ENCODE measurements at places on chromosomes 3 and 15. TPM values are rescaled to one million over a fixed set of nuclear protein-coding genes. Genes with fewer than 3 reads are reported as not detected.
A peak's percentile ranks its signal among the peaks of the same experiment; 100 is the strongest.

DNA sequence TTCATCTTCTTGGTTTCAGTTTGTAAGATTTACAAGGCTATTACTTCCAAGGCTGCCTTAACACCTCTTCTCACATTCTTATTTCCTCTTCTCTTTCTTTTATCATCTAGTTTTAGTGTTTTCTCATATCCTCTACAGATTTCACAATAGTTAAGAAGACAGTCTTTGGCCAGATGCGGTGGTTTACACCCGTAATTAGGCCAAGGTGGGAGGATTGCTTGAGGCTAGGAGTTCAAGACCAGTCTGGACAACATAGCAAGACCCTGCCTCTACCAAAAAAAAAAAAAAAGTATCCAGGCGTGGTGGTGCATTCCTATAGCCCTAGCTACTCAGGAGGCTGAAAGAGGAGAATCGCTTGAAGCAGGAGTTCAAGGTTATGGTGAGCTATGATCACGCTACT lies 3.5 kb upstream of the ALDH1A2 start:
- no peak overlapping the region for H3K27ac ChIP-seq
- peaks cover 61% of the 10 kb centered on the region for H3K27me3 ChIP-seq
- peaks cover 13% of the 10 kb centered on the region for H3K4me1 ChIP-seq
- H3K4me3 ChIP-seq, result no peak overlapping the region

DNA sequence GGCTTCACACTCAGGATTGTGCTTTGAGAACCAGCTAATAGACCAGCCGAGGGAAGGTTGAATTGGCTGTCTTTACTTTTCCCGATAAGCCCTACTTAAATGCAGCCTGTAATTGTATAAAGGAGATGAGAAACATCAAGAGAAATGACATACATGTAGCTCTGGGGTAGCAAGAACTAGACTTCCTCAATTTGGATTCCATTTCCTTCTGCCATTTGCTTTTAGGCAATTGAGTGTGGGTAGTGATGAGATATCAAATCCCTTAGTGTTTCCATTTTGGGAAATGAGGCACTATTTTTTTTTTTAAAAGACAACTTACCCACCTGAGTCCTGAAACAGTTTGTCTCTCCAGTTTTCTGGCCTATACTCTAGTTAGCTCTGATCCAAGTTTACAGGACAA lies 2.2 kb downstream of the INAFM2 start:
- peaks cover 69% of the 10 kb centered on the region for H3K4me1 ChIP-seq
- H3K36me3 ChIP-seq, result peaks cover 3% of the 10 kb centered on the region
- no peak overlapping the region for H3K27ac ChIP-seq
- DNase-seq, result no peak

DNA sequence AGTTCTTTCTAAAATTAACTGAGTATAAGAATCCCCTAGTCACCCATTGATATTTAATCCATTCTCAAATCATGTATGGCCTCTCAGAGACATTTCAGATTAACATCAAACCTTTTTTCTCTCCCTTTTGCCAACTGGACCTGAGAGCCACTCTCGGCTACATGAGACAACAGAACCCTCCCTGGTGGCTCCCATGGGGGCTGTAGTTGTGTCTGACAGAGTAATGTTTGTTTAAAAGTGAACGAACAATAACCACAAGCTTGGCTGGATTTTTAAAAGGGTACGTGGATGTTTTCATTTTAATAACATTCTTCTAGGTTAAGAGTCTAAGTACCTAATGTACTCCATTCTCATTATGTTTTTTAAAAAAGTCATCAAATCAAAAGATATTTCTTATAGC lies 37.1 kb downstream of the P3H2 start:
- H3K27ac ChIP-seq, result no peak overlapping the region
- no peak for DNase-seq
- no peaks in the 10 kb centered on the region for H3K27me3 ChIP-seq
- no peaks in the 10 kb centered on the region for H3K36me3 ChIP-seq

GRCh38 chr3:46252980-46253379 lies 10.7 kb downstream of the CCR3 start:
- H3K27ac ChIP-seq, result no peak overlapping the region
- no peaks in the 10 kb centered on the region for H3K27me3 ChIP-seq
- no peak for DNase-seq
- no peaks in the 10 kb centered on the region for H3K36me3 ChIP-seq
- no peak overlapping the region for H3K4me3 ChIP-seq

DNA sequence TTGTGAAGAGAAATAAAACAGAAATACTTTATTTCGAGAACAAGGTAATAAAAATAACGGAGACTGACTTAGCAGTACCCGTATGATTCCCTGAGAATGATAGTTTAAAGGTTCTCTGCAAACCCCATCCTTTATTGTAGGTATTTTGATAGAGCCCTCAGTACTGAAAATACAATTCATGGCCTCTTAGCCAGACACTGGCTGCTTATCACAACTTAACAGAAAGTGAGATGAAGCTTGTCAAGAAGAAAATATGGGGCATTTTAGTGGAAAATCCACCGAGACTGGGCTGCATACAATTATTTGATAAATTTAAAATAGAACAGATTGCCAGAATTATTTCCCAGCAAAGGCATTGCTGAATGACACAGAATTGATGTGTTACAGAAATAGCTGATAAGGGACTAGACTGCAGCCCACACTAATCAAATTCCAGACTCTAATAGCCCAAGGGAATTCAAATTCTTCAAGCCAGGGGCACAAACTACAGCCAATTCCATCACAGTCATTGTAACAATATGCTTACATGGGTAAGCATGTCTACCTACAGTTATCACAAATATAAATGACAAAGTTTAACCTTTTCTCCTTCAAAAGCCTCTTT lies 521.9 kb downstream of the PLOD2 start:
- H3K4me1 ChIP-seq, result no peaks in the 10 kb centered on the region
- no peak overlapping the region for H3K27ac ChIP-seq
- no peak for DNase-seq

DNA sequence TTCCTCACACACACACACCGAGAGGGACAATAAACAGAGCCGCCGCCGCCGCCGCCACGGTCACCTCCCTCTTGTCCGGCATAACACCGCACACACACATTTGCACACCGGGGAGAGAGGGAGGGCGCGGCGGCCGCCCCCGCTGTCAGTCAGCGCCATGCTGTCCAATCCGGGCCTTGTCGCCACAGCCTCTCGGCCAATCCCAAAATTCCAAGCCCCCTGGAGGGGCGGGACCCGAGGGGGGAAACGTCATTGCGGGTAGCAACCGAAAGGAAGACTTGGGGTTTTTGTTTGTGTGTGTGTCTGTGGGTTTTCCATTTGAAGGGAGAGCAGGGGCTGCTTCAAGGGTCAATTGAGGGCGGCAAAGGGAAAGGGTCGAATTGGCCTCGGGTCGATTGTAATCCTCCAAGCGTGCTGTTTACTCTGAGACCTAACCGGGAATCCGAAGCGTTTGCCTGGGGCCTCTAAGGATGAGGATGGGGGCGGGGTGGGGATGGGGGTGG lies at the start of gene TOP2B:
Gene TOP2B, minus strand, starts transcription at position 96 of the 503 bp plus-strand sequence. CDS start 610 bp downstream, outside the sequence.
- peak within 1 kb of the TSS; percentile 90 for H3K27ac ChIP-seq
- peak; percentile 98 for DNase-seq

- peaks cover 13% of the 10 kb centered on the region for H3K4me1 ChIP-seq
- DNase-seq, result no peak
- H3K27me3 ChIP-seq, result no peaks in the 10 kb centered on the region
- H3K27ac ChIP-seq, result no peak overlapping the region
- peaks cover 94% of the 10 kb centered on the region for H3K36me3 ChIP-seq
Observed at GRCh38 chr15:70062321-70062956, 35.3 kb downstream of the TLE3 start.

DNA sequence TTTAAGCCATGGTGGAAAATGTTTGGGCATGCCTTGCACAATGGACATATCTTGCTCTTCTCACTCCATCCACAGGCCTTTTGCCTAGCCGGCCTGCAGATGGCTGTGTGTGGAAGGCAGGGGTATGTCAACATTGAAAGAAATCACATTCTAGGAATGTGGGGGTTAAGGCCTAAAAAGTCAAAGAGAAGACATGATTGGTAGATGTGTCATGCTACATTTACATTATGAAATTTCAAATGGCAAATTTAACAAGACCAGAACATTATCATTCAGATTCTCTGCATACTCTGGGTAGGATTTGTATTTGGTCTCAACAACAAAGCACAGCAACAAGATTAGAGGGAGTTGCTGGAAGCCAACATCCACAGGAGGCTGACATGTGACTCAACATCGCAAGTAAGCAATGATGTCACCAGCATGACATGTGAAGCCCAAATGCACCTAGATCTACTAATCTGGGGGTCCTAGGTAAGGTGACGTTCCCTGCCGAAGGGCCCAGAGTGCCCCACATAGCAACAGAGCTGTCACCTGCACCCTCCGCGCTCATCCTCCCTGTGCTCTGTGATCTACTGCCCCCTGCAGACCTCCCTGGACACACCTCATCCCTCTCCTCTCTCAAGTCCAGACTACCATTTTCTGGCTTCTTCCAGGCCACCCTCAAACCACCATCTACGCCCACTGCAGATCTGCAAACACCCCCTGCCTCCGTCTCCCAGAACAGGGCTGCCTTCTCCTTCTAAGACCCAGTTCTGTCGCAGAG lies 39.4 kb downstream of the CLDN18 start:
- no peak overlapping the region for H3K4me3 ChIP-seq
- H3K27ac ChIP-seq, result no peak overlapping the region
- no peaks in the 10 kb centered on the region for H3K36me3 ChIP-seq

GRCh38 chr3:26004172-26004571 lies 214.3 kb downstream of the OXSM start:
- H3K4me1 ChIP-seq, result no peaks in the 10 kb centered on the region
- no peak for DNase-seq
- no peak overlapping the region for H3K27ac ChIP-seq
- H3K4me3 ChIP-seq, result no peak overlapping the region
- no peaks in the 10 kb centered on the region for H3K27me3 ChIP-seq
- no peaks in the 10 kb centered on the region for H3K36me3 ChIP-seq

DNA sequence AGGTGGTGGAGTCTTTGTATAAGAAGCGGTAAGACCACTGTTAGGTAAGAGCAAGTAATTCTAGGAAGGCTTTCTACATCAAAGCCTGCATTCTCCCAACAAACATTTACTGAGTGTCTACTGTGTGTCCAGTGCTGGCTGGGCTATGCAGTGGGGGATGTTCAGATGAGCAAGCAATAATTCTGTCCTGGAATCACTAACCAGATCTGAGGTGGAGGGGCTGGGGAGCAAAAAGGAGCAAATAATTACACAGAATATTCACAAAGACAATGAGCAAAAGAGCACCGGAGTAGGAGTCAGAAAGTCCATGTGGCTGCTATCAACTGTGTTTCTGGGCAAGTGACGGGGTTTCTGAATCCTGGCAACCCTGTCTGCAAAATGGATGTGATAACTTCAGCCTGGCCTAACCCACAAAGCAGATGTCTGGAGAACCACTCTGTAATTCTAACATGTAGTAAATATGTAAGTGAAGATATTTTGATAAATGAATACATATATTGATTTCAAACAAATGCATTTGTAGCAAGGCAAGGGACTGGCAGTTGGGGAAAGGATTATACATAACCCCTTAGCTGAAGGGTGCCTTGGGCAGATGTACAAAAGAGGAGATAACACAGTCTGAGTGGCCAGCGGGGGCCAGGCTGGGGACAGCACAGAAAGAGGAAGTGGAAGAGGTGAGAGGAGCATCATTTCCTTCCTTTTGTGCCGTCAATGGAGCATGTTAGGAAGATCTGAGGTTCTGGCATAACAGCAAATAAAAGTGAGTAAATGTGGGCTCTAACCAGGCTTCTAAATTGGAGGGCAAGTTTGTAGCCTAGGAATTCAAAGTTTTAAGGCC lies 28.8 kb downstream of the CYP8B1 start:
- no peak for DNase-seq
- H3K27ac ChIP-seq, result no peak overlapping the region
- H3K4me1 ChIP-seq, result no peaks in the 10 kb centered on the region
- no peaks in the 10 kb centered on the region for H3K36me3 ChIP-seq
- no peaks in the 10 kb centered on the region for H3K27me3 ChIP-seq

DNA sequence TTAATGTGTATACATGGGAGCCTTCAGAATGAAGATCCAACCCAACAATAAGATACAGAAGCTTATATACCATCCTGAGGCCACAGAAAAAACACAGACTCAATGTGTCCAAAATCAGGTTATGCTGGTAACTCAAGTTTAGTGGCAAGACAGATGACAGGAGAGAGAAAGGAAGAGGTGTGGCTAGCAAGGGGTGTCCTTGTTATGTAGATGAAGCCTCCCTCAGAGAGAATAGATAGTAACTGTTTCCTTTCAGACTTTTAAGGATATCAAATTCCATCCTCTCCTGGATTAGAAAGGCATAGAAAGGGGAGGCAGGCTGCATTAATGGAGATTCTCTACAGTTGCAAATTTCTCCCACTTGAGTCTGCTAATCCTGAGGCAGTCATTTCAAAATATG lies 447.4 kb downstream of the GABRB3 start:
- no peak overlapping the region for H3K27ac ChIP-seq
- no peaks in the 10 kb centered on the region for H3K4me1 ChIP-seq
- DNase-seq, result no peak
- no peak overlapping the region for H3K4me3 ChIP-seq
- H3K27me3 ChIP-seq, result no peaks in the 10 kb centered on the region
- no peaks in the 10 kb centered on the region for H3K36me3 ChIP-seq

DNA sequence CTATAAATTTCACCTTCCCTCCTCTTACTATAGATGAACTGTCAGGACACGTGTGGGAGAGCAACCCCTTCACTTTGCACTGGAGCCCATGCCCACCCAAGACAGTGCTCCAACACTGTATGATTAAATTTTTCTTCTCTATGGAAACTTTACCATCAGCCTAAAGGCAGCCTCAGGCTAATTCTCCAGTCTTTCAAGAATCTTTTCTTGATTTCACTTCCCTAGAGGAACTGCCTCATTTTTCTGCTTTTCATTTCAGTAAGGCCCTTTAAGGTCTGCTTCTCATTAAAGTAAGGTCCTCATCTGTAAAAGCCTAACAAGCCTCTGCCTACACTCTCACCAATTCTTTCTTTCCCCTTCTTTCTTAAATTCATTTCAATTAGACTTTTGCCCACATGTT lies 137.3 kb downstream of the KCNMB2 start:
- H3K36me3 ChIP-seq, result no peaks in the 10 kb centered on the region
- H3K4me1 ChIP-seq, result peaks cover 4% of the 10 kb centered on the region
- H3K27ac ChIP-seq, result no peak overlapping the region
- no peak for DNase-seq
- H3K27me3 ChIP-seq, result no peaks in the 10 kb centered on the region

DNA sequence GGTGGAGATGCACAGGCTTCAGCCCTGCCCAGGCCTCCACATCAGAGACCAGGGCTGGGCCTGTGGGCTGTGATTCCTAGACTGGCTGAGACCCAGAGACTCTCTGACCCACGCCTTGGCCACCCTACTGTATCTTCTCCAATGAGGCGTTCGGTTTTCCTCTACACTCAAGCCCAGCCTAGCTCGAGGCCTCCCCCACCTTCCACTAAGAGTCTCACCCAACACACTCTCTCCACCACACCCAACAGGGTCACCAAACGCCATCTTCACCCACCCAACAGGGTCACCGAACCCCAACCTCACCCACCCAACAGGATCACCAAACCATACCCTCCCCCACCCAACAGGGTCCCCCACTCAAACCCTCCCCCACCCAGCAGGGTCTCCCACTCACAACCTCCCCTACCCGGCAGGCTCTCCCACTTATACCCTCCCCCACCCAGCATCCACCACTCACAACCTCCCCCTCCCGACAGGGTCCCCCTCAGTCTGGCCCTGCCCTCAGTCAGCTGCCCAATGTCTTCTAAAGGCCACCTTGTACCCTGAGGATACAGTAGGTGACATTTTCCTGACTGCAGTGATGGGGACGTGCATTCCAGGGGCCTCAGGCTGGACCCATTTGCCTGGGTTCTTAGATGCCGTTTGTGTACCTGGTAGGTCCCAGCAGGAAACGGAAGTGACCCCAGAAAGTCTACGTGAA lies 20.4 kb downstream of the CFAP100 start:
- no peak overlapping the region for H3K4me3 ChIP-seq
- no peaks in the 10 kb centered on the region for H3K4me1 ChIP-seq
- H3K27me3 ChIP-seq, result peaks cover 41% of the 10 kb centered on the region
- no peak overlapping the region for H3K27ac ChIP-seq

SLC51B gene
- not detected for total RNA-seq

TGM5 gene
- total RNA-seq, result 0.19 TPM

TTC21A gene
- 1.3 TPM for total RNA-seq

AGTR1 gene
- 0.61 TPM for total RNA-seq

CCR5 gene
- total RNA-seq, result 1.2 TPM

CPEB1 gene
- total RNA-seq, result 0.09 TPM
